ENCODE measurements at places on chromosomes 16 and 17. TPM values are rescaled to one million over a fixed set of nuclear protein-coding genes. Genes with fewer than 3 reads are reported as not detected.

The ZNF48 gene
- total RNA-seq: 16.6 TPM

The C17orf50 gene
- not detected for total RNA-seq

The ZNF771 gene
- total RNA-seq: 14.4 TPM

DNA sequence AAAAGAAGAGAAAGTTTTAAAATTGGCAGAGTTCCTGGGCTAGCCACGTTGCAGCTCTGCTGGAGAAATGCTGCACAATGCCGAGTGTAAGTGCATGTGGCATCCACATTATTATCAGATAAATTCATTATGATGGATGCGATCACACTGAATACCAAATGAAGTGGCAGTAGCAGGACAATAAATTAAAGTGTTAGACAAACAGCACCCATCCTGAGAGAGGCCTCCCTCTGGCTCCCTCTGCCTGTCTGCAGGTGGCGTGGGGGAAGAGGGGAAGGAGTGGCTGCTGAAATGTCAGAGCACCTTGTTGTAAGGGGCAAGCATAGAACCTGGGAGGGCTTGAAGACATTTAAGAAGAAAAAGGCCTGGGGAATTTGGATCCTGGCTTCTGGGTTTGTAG is 324.1 kb downstream of the HAPSTR1 start:
- no peak for DNase-seq

GRCh38 chr17:74678541-74678940 is 34.2 kb downstream of the CD300LF start:
- DNase-seq: no peak

- no peak for DNase-seq
Measured at GRCh38 chr16:1707193-1707790, 1.3 kb downstream of the MAPK8IP3 start.

GRCh38 chr16:30521873-30522641 is 4.3 kb downstream of the ZNF768 start:
- DNase-seq: no peak

- DNase-seq: no peak
Measured at GRCh38 chr17:62627904-62628633, 599 bp downstream of the MRC2 start.

DNA sequence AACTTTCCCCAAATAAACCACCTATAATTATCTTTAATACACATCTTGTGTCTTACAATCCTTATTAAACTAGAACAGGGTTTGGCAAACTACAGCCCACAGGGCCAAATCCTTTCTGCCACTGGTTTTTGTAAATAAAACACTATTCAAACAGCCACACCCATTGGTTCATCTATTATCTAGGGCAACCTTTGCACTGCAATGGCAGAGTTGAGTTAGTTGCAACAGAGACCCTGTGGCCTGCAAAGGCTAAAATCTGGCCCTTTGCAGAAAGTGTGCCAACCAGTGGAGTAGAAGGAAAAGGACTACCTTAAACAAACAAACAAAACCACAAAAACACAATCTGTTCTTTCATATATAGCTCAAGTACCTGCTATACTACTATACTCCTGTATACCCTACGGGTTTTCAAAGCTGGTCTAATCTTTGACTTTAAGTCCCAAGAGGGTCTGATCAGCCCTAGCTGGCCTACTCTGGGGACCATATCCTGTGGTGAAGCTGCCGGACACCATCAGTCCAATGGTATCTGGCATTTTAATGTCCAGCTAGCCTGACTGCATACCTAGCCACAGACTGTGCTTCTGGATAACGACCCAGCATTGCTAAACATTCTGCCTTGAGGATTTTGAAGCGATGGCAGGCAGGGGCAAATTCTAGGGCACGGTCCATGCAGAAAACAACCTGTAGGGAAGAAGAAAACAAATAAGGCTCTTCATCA is 23.3 kb downstream of the CNP start:
- no peak for DNase-seq

DNA sequence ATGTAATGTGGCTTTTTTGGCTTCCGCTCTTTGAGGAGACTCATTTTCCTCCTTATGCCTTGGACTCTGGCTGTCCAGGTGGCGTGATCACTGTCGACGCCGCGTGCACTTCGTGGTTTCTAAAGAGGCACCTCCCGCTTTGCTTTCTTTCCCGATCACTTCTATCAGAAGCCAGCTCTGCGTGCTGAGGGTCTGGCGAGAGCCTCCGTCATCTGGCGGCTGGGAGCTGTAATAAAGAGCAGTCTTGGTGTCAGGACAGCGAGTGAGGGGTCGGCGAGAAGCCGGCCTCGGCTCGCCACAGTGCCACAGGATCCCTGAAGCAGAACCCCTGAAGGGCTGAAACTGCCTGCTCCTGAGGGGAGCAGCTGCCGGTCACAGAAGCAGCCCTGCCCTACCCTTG is 7.4 kb downstream of the ZNF750 start:
- DNase-seq: no peak

DNA sequence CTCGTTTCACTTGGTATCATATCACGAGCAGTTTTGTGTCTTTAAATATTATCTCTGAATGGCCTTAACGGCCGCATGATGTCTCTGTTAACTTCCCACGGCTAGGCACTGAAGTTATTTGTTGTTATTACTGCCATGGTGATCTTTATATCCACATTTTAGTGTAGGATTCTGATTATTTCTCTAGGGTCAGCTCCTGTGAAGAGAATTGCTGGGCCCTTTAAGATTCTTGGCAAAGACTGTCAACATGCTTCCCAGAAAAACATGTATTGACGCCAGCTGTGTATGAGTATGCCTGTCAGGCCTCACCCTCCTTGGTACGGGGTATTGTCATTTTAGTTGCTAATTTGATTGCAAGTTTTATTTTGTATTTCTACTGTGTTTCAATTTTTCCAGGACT is 263.5 kb downstream of the SNX29 start:
- no peak for DNase-seq
